ENCODE measurements at places on chromosomes 16 and 17.

- DNase-seq: no peak
These were observed 137.5 kb downstream of the ANKFN1 start for GRCh38 chr17:56290802-56291118.

- peak; percentile 32 for DNase-seq
These were observed 674 bp downstream of the ZNF821 start for GRCh38 chr16:71883168-71883848.

DNA sequence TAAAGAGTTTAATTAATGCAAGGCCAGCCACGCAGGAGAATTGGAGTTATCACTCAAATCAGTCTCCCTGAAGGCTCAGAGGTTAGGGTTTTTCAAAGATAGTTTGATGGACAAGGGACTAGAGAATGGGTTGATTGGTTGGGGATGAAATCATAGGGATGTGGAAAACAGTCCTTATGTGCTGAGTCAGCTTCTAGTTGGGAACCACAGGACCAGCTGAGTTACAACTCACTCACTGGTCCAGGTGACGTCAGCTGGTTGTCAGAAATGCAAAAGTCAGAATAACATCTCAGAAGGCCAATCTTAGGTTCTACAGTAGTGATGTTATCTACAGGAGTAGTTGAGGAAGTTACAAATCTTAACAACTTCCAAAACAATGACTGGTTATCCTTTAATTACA is 47.6 kb downstream of the CPD start:
- no peak for DNase-seq

DNA sequence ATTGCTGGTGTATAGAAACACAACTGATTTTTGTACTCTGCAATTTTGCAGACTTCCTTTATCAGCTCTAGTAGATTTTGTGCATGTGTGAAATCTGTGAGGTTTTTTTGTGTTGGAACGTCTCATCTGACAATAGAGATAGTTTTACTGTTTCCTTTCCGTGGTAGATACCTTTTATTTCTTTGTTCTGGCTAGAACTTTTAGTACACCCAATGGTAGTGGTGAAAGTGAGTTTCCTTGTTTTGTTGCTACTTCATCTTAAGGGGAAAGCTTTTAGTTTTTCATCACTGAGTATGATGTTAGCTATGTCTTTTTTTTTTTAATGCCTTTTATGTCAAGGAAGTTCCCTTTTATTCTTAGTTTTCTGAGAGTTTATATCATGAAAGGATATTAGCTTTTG is 118.1 kb downstream of the OR1D5 start:
- no peak for DNase-seq

DNA sequence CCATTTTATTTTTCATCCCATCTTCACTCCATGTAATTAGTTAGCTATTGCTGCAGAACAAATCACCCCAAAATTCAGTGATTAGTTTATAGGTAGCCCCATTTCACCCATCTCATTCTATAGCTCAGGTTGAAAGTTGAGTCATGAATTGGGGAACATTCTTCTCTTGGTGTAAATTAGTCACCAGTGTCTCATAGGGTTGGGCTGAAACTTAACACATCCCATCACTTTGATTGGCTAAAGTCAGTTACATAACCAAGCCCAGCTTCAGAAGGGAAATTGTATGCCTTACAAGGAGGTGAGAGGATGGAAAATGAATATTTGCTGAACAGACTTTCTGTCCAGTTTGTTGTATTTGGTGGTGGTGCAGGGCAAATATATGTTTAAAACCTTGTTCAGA is 477.5 kb downstream of the WWOX start:
- DNase-seq: no peak

- no peak for DNase-seq
These were observed 5.7 kb downstream of the MED13 start for GRCh38 chr17:62059414-62059813.

DNA sequence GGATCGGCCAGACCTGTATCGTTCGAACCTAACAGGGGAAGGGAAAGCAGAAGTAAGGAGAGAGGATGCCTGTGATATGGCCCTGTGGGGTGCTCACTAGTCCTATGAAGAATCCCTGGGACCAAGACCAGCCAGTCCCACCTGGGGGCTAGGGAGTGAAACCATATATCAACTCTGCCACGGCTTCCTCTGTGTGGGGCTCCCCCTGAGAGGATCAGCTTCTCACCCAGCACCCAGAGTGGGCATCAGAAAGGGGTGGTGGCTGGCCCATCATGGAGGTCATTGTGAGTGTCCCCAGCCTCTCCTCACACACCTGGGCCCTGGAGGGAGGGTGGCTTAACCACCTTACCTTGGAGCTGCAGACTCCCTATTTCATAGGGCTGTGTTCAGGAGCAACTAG is 30.1 kb upstream of the SREBF1 start:
- DNase-seq: no peak

DNA sequence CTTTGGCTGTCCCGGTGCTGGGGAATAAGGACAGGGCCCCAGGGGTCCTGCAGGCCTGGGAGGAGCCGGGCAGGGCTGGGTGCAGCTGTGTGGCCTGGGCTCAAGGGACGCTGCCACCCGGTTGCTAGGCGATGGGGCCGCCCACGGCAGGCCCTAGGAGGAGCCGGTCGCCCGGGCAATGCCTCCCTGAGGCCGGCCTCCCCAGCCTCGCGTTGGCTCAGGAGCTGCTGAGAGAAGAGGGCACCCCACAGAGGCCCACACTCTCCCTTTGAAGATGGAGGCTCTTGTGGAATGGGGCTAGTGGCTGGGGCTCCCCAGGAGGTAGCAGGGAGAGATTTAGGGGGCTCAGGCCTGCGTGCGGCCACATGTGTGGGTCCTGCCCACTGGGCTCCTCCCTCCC is at the start of gene CIBAR2:
TSS of gene CIBAR2 (minus strand) at position 109 of the 400 bp plus-strand sequence. CDS start 120 bp downstream, outside the sequence.
- no peak for DNase-seq

GRCh38 chr16:65118871-65119270 is 3.0 kb downstream of the CDH11 start:
- no peak for DNase-seq
